ENCODE measurements at places on chromosomes 7 and 10.

DNA sequence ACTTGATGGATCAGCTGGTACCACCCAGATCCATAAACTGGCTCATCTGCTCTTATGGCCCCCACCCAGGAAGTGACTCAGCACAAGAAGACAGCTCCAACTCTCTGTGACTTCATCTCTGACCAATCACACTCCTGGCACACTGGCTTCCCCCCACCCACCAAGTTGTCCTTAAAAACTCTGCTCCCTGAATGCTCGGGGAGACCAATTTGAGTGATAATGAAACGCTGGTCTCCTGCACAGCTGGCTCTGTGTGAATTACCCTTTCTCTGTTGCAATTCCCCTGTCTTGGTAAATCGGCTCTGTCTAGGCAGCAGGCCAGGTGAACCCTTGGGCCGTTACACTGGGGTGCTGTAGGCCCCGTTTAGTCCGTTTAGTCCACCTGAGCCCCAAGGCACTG lies 23.4 kb upstream of the BNIP3 start:
- no peak for DNase-seq

DNA sequence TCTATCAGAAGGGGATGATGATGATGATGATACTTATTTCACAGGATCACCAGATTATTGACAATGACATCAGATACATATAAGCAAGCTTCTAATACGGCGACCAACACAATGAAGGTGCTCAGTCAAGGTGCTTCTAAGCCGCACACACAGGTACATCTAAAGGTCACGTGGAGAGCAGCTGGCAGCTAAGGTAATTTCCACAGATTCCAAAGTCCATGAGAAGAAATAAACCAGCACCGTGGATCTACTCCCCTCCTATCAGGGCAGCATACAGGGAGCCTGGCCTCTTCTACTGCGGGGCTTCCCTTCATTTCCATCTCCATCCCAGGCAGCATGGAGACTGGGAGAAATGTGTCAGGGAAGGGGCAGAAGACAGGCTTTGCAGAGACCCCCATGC lies 37.5 kb downstream of the DENND11 start:
- no peak for DNase-seq

DNA sequence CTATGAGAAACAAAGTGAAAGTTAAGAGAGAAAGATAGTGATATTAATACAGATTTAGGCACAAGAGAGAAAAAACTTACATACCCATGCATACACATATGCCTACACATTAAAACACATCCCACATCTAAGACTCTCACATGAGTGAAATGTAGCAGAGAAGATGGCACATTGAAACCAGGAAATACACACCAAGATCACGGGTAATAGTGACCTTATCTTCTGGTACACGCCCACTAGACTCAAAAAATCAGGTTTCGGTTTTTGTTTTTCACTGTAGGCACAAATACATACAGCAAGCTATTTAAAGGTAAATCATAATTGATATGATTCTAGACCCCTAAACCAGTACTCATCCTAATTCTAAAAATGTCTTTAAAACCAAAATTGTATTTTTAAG lies 225.2 kb upstream of the TAC1 start:
- no peak for DNase-seq

DNA sequence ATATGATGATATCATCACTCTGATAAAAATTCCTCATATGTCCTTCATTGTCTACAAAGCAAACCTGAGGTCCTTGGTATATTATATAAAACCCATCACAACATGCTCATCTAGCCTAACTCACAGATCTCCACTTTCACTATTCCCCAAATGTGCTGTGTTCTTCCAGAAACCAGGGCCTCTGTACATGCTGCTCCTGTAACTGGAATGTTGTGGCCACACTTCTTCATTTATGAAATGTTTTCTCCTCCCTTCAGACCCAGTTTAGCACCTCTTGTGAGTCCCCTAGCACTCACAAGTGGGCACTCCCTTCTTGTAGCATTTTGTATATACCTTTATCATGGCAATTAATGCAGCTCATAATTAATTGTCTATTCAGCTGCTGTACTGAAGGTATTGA lies 61.9 kb downstream of the AASS start:
- DNase-seq = no peak

DNA sequence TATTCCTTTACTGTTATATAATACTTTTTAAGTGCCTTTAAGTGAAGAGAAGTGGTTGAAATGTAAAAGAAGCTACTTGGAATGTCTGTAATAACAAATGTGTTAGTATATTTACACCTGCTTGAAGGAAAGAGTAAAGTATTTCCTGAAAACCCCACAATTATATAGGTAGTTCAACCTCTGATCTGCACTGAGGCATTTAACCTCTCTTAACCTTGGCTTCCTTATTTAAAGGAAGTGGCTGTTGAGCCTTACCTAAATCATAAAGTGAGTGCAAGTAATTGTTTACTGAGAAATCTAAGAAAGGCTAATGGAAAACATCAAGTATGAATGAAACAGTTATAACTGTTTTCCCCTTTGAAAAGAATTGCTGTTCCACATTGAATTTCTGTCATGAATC lies 294.5 kb downstream of the ADK start:
- DNase-seq = no peak

- no peak for DNase-seq
Observed at GRCh38 chr7:33558549-33559323, 346.6 kb upstream of the BMPER start.

- DNase-seq = no peak
Observed at GRCh38 chr7:44246396-44247113, 45.8 kb downstream of the YKT6 start.

DNA sequence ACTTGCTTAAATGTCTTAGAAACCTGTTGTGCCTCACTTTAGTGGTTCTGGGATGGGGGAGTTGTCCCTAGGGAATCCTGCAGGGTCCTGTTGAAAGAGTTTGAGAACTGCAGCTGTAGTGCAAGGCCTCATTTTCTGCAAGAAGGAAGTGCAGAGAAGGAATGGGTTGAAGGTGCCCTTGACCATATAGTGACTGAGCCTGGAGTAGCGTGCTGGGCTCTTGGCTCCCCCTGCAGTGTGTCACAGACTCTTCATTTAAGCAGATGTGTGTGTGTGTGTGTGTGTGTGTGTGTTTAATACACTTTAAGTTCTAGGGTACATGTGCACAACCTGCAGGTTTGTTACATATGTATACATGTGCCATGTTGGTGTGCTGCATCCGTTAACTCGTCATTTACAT lies 92.2 kb downstream of the GRK5 start:
- DNase-seq = peak; percentile 59

GRCh38 chr7:137007001-137007694 lies 138.7 kb downstream of the CHRM2 start:
- peak; percentile 76 for DNase-seq

DNA sequence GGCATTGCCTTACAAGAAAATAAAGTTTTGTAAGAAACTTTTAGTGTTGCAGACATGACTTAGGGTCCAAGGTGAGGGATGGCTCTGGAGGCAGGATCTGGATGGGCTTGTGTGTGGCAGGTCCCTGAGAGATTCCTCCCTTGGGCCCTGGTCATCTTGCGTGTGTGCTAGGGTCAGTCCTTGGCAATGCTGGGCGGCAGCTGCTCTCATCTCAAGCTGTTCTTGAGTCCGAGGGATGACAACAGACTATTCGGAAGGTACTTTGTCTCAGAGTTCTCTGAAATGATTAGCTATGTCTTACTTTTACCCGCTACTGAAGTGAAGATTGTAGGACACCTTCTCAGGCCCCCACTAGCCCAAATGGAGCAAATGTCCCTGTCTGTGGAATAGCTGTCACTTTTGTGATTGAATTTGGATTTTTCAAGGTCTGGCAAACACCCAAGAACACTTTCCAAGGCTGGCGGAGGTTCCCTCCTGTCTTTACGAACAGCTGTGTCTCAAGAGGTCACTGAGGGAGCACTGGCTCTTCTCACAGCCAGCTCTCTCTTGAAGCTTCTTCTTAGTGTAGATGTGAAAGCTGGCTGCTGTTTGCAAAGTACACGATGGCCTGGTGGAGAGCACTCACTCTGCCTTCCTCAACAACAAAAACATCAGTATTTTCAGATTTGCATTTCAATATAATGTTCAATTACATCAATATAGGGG lies 253.6 kb downstream of the STK31 start:
- peak; percentile 27 for DNase-seq

DNA sequence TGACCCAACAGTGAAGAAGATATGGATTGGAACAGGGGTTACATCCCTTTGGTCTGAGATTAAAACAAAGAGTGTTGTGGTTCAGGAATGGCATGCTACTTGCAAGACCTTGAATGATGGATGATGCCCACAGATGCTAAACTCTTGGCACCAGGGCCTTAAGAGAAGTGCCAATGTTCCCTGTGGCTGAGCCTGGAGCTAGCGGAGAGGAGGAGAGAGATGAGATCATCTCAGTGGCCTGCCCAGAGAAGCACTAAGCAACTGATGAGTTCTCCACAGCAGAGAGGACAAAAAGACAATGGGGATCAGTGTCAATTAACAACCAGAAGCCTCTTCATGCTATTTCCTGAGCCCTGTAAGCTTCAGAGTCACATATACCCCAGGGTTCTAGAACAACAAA lies 97.8 kb downstream of the ELAPOR2 start:
- DNase-seq = no peak

DNA sequence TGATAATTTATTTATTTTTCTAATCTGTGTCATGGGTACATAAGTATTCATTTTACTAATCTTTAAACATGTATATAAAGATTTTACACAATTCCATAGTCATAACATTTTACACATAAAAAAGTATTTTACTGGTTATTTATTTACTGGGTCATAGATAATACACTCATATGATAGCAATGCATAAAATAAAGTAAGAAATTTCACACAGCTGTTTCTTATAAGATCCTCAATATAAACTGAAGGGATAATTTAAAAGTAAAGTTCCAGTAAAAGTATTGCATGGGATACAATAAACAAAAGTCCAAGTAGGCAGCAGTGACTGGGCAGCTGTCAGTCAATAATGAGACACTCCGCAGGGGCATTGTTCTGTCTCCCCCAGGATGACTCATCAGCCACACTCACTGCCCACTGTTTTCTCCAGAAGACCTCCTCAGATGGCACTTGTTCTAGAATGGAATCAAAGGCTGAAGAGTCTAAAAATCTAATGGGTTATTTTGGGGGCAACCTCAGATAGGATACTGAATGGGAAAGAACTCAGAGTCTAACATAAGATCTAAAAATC lies 32.7 kb downstream of the DPY19L1 start:
- peak; percentile 48 for DNase-seq

GRCh38 chr7:45580053-45580872 lies 6.1 kb downstream of the ADCY1 start:
- DNase-seq = no peak

- DNase-seq = no peak
Observed at GRCh38 chr10:33100781-33101391, 142.9 kb upstream of the ITGB1 start.

- peak; percentile 76 for DNase-seq
Observed at GRCh38 chr7:54932818-54933543, 85.8 kb upstream of the EGFR start.
